ENCODE measurements at places on chromosomes 3 and 15.

DNA sequence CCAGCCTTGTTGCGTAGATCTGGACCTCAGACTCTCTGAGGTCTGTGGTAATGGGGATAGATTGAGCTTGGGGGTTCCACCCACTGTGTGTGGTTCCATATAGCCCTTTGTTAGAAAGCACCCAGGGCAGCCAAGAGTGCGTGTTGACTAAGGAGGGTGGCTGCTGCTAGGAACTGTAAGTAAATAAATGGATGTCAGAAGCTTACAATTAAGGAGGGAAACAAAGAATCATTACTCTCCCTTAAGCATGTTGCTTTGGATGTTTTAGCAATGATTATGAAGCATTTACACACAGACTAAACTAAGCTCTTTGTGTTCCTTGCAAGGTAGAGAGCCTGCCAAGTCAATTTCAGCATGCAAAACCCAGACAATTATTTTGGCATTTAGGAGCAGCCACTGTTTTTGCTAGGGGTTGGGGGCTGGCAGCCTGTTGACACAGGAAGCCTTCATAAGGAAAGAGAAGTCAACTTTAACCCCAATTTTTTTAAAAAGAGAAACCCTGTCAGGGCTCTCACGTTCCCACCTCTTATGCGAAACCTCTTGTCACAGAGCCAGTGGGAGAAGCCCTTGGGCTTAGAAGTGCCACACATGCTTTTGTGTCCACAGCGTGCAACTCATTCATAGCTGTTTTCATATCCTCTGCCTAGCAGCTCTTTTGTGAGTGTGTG lies 127.8 kb downstream of the CMSS1 start:
- no peak overlapping the region for H3K4me3 ChIP-seq
- no peaks in the 10 kb centered on the region for H3K36me3 ChIP-seq
- no peak for DNase-seq
- H3K27ac ChIP-seq: no peak overlapping the region
- no peaks in the 10 kb centered on the region for H3K27me3 ChIP-seq

- H3K27me3 ChIP-seq: no peaks in the 10 kb centered on the region
- peaks cover 48% of the 10 kb centered on the region for H3K36me3 ChIP-seq
- H3K4me1 ChIP-seq: no peaks in the 10 kb centered on the region
Observed at GRCh38 chr3:128911911-128912310, 32.5 kb downstream of the ACAD9 start.

- DNase-seq: no peak
- no peak overlapping the region for H3K27ac ChIP-seq
- no peaks in the 10 kb centered on the region for H3K36me3 ChIP-seq
- H3K4me3 ChIP-seq: no peak overlapping the region
- no peaks in the 10 kb centered on the region for H3K27me3 ChIP-seq
- no peaks in the 10 kb centered on the region for H3K4me1 ChIP-seq
Observed at GRCh38 chr3:189531271-189531670, 99.9 kb upstream of the TP63 start.

- H3K36me3 ChIP-seq: no peaks in the 10 kb centered on the region
- peaks cover 7% of the 10 kb centered on the region for H3K4me1 ChIP-seq
Observed at GRCh38 chr3:186882150-186882524, 39.6 kb downstream of the ADIPOQ start.

- no peaks in the 10 kb centered on the region for H3K36me3 ChIP-seq
- H3K4me3 ChIP-seq: no peak overlapping the region
- no peak for DNase-seq
- H3K4me1 ChIP-seq: no peaks in the 10 kb centered on the region
Observed at GRCh38 chr3:121667333-121667732, 6.6 kb upstream of the HCLS1 start.

DNA sequence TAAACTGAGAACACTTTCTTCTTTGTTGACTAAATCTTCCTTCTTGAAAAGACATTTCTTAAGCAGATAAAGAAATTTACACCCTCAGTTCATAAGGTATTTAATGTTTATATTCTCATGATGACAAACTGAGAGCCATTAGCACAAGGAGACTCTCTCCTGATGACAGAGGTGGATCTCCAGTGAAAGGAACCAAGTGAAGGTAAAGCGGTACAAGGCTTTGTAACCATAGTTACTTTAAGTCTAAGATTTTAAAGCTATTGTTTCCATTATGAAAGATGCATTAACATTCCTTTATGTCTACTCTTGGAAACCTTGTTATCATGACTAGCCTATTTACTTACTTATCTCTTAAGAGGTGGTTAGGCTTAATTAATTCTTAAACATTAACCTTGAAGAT lies 737.1 kb downstream of the MECOM start:
- no peaks in the 10 kb centered on the region for H3K36me3 ChIP-seq
- H3K4me3 ChIP-seq: no peak overlapping the region
- no peaks in the 10 kb centered on the region for H3K4me1 ChIP-seq
- no peak for DNase-seq
- no peak overlapping the region for H3K27ac ChIP-seq
- no peaks in the 10 kb centered on the region for H3K27me3 ChIP-seq

All from T-cell (primary cell).